GM04503 (cell line): ENCODE measurements at places on chromosomes 1 and 21.
A peak's percentile ranks its signal among the peaks of the same experiment; 100 is the strongest.

- DNase-seq, result no peak
Measured at GRCh38 chr1:220872296-220872695, 6.9 kb upstream of the HLX start.

GRCh38 chr21:14354515-14354914 is 28.4 kb downstream of the HSPA13 start:
- DNase-seq, result no peak

- DNase-seq, result no peak
Measured at GRCh38 chr1:185412385-185413087, 95.5 kb upstream of the IVNS1ABP start.

DNA sequence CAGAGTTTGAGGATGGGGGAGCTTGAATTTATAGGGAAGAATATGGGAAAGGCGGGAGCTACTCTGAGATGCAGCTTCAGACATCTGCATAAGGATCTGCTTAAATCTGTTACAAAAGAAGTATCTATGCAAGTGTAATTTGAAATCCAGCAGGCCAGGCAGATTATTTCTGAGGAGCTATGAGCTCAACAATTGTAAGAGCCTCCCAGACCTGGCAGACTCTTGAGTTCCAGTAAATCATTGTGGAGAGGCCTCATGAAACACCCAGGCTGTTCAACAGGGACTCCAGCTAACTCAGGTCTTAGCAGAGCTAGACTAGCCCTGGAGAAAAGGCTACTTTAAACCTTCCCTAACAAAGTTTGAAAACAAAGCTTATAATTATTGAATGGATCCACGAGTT is 647.5 kb upstream of the CHRM3 start:
- DNase-seq, result peak; percentile 9

GRCh38 chr1:156144742-156145141 is 8.6 kb upstream of the SEMA4A start:
- DNase-seq, result no peak

GRCh38 chr21:46116776-46117585 is 19.1 kb downstream of the COL6A2 start:
- no peak for DNase-seq

DNA sequence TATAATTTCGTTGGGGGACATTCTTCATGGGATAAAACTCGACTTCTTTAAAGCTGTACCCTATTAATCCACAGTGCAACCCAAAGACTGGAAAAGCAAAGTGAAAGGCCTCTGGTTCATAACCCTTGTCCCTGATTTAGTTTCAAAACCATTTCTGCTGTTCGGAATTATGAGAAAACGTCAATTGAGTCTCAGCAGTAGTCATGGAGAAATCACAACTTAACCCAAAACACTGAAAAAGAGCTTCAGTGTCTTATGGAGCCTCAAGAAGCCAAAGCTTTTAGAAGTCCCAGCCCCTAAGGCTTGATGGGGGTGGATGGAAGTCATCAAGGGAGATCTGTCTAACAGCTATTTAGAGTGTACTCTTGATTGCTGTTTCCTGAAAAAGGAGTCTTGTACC is 73.5 kb upstream of the VCAM1 start:
- DNase-seq, result no peak
